ENCODE measurements at places on chromosomes 4 and X.

GRCh38 chr4:83112678-83113428, 1.7 kb downstream of the PLAC8 start:
- peak; percentile 97 for DNase-seq
- H3K4me1 ChIP-seq, result peaks cover 5% of the 10 kb centered on the region
- no peaks in the 10 kb centered on the region for H3K27me3 ChIP-seq
- H3K4me3 ChIP-seq, result no peak overlapping the region
- peak overlapping the region; percentile 84 for H3K27ac ChIP-seq
- H3K36me3 ChIP-seq, result no peaks in the 10 kb centered on the region

GRCh38 chrX:1012678-1013300, 199.7 kb downstream of the CRLF2 start:
- no peak overlapping the region for H3K4me3 ChIP-seq
- H3K36me3 ChIP-seq, result no peaks in the 10 kb centered on the region
- H3K27ac ChIP-seq, result no peak overlapping the region
- no peaks in the 10 kb centered on the region for H3K27me3 ChIP-seq
- no peaks in the 10 kb centered on the region for H3K4me1 ChIP-seq

DNA sequence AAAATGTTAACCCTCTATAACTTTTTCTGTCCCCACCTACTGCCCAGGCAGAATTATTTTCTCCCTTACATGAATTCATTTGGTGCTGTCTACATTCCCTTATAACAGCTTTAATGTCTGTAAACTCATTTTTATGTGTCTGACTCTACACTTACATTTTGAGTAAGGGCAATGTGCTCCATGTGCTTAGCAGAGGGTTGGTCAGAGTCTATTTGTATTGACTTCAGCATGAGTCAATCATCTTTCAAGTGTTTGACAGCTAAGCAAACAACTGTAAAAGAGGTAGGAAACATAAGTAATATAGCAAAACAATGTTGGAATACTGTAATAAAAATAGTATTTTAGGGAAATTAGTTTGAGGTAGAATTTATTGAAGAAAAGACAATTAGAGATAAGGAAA, 6.3 kb downstream of the IL15 start:
- H3K27ac ChIP-seq, result no peak overlapping the region
- no peaks in the 10 kb centered on the region for H3K36me3 ChIP-seq
- no peaks in the 10 kb centered on the region for H3K27me3 ChIP-seq
- H3K4me3 ChIP-seq, result no peak overlapping the region
- H3K4me1 ChIP-seq, result no peaks in the 10 kb centered on the region

- H3K4me1 ChIP-seq, result peaks cover 8% of the 10 kb centered on the region
- no peak for DNase-seq
These were observed 155.7 kb upstream of the JADE1 start for GRCh38 chr4:128653527-128654444.

GRCh38 chrX:150869450-150869849, 29.0 kb downstream of the CD99L2 start:
- H3K27ac ChIP-seq, result no peak overlapping the region
- no peak overlapping the region for H3K4me3 ChIP-seq
- H3K27me3 ChIP-seq, result no peaks in the 10 kb centered on the region
- no peaks in the 10 kb centered on the region for H3K4me1 ChIP-seq
- H3K36me3 ChIP-seq, result no peaks in the 10 kb centered on the region
- no peak for DNase-seq

- no peaks in the 10 kb centered on the region for H3K4me1 ChIP-seq
- no peak overlapping the region for H3K4me3 ChIP-seq
- no peak for DNase-seq
- H3K27ac ChIP-seq, result no peak overlapping the region
These were observed 51.1 kb downstream of the SCML1 start for GRCh38 chrX:17788439-17788838.

- H3K4me3 ChIP-seq, result no peak overlapping the region
- H3K27ac ChIP-seq, result no peak overlapping the region
- no peak for DNase-seq
- no peaks in the 10 kb centered on the region for H3K4me1 ChIP-seq
These were observed 327.4 kb downstream of the PPP3CA start for GRCh38 chr4:101019941-101020401.
